ENCODE measurements at places on chromosomes 5 and 9. TPM values are rescaled to one million over a fixed set of nuclear protein-coding genes. Genes with fewer than 3 reads are reported as not detected.

DNA sequence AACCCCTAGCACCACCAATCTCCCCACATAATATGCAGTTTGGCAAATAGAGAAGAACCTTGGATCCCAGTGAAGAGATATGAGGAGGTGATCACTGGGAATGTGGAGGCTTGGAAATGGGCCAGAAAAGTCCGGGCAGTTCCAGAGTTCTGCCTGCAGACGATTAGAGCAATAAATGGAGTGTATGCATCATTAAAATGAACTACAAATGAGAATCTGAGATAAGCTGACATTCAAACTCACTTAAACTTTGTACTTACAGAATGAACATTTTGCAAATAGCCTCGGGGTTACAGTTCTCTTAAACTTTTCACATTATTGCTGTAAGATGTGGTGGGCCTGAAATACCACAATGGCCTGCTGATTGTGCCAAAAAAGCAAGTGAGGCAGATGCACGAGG, 23.0 kb upstream of the LHFPL2 start:
- no peak overlapping the region for H3K4me3 ChIP-seq
- no peaks in the 10 kb centered on the region for H3K36me3 ChIP-seq
- DNase-seq: no peak
- peaks cover 5% of the 10 kb centered on the region for H3K4me1 ChIP-seq
- H3K27me3 ChIP-seq: no peaks in the 10 kb centered on the region
- H3K27ac ChIP-seq: no peak overlapping the region

GRCh38 chr9:25284365-25284764, 393.9 kb downstream of the TUSC1 start:
- H3K27me3 ChIP-seq: no peaks in the 10 kb centered on the region
- peaks cover 6% of the 10 kb centered on the region for H3K4me1 ChIP-seq
- H3K36me3 ChIP-seq: no peaks in the 10 kb centered on the region
- no peak overlapping the region for H3K4me3 ChIP-seq
- H3K27ac ChIP-seq: no peak overlapping the region

GRCh38 chr9:19385786-19386501, 5.9 kb upstream of the RPS6 start:
- no peak for DNase-seq
- H3K27ac ChIP-seq: no peak overlapping the region
- H3K27me3 ChIP-seq: no peaks in the 10 kb centered on the region
- peaks cover 4% of the 10 kb centered on the region for H3K4me1 ChIP-seq
- H3K36me3 ChIP-seq: no peaks in the 10 kb centered on the region

GRCh38 chr9:16720386-16720785, 150.1 kb downstream of the BNC2 start:
- no peak for DNase-seq
- H3K4me3 ChIP-seq: no peak overlapping the region
- H3K27ac ChIP-seq: 0 out of 2 replicates have a peak overlapping the region, but pooled peaks have one; percentile 48
- no peaks in the 10 kb centered on the region for H3K27me3 ChIP-seq

GRCh38 chr5:89105171-89105695, 222.2 kb upstream of the MEF2C start:
- no peaks in the 10 kb centered on the region for H3K4me1 ChIP-seq
- no peak overlapping the region for H3K27ac ChIP-seq
- no peak for DNase-seq
- H3K36me3 ChIP-seq: no peaks in the 10 kb centered on the region
- H3K4me3 ChIP-seq: no peak overlapping the region

ISL1 gene
- not detected for total RNA-seq

IL5 gene
- total RNA-seq: not detected
